ENCODE measurements at places on chromosomes 11 and 22.
A peak's percentile ranks its signal among the peaks of the same experiment; 100 is the strongest.

DNA sequence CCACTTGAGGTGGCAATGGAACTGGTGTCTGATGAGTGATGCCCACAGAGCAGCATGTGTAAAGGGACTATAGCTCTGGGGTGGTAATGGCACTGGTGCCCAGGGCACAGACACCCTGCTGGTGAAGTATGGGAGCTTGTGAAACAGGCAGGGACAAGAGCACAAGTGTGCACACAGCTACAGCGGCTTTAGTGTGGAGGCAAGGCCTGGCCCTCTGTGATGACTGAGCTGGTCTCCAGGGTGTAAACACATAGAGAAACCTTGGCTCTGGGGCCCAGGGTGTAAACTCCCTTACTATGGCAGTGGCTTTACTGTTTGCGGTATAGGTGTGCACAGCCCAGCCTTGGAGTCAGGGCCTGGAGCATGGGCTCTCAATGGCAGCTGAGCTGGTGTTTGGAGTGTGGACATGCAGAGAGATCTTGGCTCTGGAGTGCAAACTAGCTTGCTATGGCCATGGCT lies 46.3 kb downstream of the BIRC2 start:
- DNase-seq = no peak

GRCh38 chr11:63017306-63017974 lies 1.8 kb upstream of the SLC22A8 start:
- DNase-seq = no peak

GRCh38 chr11:39675171-39675570 lies 1784.3 kb downstream of the LRRC4C start:
- DNase-seq = no peak

DNA sequence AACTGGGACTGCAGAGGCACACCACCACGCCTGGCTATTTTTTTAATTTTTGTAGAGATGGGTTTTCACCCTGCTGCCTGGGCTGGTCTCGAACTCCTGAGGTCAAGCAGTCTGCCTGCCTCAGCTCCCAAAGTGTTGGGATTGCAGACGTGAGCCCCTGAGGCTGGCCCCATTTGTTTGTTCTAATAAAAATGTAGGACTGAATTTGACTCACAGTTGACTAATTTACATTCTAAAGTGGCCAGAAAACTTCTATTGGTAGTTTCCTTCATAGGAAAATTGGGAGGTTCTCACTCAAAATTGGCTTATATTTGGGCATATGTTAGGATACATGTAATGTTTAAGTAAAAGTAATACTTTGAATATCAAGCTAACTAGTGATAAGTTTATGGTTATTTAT lies 35.0 kb downstream of the PPFIA1 start:
- no peak for DNase-seq

DNA sequence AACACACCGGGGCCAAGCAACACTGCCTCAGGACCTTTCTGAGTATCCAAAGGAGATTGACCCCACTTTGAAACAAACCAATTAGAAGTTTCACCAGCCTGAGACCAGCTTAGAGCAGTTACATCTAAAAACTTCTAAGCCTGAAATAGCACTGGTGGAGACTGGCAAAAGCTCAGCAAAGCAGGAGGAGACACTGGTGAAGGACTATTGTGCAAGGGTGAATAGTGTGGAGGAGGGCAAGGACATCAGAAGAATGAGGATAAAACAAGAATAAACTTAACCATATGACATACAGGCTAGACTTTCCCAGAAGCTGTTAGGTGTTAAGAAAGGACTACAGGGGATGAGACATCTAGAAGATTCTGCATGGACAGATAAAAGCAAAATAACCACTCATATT lies 152.4 kb downstream of the FCHSD2 start:
- no peak for DNase-seq

DNA sequence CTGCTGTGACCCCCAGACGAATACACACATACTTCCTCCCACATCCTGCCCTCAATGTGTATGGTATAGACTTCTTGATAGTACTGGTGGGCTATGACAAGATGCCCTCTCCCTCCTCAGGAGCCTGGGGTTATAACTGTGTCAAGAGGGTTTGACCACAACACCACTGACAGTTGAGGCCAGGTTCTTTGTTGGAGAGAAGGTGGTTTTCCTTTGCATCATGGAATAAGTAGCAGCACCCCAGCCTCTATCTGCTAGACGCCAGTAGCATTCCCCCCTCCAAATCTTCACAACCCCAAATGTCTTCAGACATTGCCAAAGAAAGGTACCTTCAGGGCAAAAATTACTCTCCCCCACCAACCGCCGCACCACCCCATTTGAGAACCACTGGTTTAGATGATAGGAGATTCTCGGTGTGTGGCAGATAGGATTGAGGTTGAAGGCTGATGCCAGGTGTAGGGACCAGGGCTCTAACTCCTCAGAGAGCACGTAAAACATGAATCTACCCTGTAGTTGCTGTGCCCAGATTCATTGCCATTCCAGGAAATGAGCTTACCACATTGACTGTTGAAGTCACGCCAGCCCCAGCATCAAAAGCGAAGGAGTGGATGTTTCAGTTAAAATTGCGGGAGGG lies 5.5 kb upstream of the MYO18B start:
- no peak for DNase-seq

DNA sequence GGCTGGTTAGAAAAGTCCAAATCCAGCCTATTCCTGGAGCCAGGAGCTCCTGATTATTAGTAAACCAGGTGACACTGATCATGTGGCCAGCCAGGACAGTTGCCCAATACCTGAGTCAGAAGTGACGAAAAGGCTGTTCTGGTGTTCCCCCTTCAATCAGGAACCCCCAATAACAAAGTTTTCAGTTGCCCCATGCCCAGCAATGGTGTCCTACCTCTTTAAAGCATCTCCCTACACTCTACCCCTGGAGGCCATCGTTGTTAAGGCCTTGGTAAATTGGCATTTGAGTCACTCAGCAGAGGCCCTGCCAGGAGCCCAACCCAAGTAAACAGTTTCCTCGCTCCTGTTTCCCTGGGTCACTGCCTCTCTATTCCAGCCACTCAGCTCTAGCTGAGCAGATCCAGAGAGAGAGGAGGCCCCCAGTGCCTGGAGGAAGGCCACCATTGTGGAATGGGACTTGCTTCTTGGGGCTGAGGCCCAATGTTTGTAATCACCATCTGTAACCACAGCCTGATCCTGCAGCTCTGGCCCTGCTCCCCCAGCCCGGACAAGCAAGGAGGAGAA lies 25.0 kb downstream of the ARHGAP1 start:
- no peak for DNase-seq

- peak; percentile 4 for DNase-seq
Observed at GRCh38 chr22:23110190-23110921, 31.4 kb downstream of the RSPH14 start.

GRCh38 chr11:78957476-78958245 lies 383.0 kb upstream of the NARS2 start:
- no peak for DNase-seq

DNA sequence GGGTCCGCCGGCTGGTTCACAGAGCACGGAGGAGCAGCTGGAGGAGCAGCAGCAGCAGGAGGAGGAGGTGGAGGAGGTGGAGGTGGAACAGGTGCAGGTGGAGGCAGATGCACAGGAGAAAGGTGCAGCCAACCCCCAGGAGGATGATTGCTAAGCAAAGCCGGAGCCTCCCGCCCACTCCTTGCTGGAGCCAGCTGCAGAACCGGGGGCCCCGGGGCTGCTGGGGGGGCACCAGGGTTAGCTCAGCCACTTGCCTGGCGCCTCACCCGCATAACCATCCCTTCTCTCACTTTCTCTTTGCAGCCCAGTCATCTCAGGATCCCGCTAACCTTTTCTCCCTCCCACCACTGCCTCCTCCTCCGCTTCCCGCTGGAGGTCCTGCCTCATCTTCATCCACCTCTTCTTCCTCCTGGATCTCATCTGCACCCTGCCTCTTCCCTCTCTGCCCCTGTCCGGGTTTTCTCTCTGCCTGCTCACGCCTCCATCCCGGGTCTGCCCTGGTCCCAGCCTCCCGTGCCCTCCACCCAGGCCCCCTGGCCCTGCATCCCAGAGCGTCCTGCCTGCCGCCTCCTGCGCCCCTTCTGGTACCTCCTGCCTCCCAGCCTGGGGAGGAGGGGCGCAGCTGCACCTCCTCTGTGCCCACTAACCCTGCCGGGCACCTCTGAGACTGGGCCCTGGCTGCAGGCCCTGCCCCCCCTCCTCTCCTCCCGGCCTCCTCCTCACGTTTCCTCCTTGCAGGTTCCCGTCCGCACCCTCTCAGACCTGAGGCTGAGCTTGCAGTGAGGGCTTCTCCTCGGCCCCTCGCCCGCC lies 9.5 kb downstream of the KCTD17 start:
- DNase-seq = peak; percentile 30

DNA sequence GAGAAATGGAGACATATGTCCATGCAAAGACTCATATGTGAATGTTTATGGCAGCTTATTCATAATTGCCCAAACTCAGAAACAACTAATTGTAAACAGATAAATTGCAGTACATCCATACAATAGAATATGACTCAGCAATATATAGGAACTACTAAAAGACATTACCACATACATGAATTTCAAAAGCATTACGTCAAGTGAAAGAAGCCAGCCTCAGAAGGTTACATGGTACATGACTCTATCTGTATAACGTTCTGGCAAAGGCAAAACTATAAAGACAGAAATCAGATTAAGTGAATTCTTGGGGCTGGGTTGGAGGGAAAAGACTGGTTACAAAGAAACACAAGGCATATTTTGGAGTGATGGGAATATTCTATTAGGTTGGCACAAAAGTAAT lies 7.2 kb downstream of the KCTD21 start:
- DNase-seq = no peak

DNA sequence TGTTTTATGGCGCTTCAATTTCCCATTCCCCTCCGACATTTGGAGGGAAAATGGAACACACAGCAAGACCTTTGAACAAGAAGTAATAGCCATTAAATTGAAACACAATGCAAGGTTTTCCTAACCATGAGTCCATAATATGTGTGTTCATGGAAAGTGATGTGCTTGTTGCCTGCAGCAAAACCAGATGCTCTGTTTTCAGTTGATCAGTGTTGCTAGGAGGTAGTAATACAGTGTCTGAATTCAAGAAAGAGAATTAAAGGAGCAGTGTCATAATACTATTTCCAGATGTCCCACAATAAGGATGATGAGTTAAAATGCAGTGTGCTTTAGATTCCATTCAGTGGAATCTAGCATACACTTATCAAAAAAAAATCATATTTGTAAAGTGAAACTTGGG lies 637.4 kb upstream of the API5 start:
- no peak for DNase-seq

DNA sequence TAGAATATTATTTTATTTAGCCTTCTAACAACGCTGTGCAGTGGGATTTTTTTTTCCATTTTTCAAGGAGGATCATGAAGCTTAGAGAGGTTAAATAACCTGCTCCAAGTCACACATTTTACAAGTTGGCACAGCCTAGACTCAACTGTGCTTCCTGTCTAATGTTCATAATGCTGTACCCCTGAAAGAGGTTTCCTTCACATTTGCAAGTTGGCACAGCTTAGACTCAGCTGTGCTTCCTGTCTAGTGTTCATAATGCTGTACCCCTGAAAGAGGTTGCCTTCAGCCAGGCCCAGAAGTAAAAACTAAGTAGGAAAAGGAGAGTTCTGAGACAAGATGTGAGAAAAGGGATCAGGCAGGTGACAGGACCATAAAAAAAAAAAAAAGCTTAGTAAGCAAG lies 7.9 kb upstream of the HEPACAM start:
- DNase-seq = no peak

- no peak for DNase-seq
Observed at GRCh38 chr11:79564288-79564925, 123.6 kb upstream of the TENM4 start.

- DNase-seq = peak; percentile 35
Observed at GRCh38 chr11:67054836-67055523, 1.7 kb upstream of the RHOD start.

DNA sequence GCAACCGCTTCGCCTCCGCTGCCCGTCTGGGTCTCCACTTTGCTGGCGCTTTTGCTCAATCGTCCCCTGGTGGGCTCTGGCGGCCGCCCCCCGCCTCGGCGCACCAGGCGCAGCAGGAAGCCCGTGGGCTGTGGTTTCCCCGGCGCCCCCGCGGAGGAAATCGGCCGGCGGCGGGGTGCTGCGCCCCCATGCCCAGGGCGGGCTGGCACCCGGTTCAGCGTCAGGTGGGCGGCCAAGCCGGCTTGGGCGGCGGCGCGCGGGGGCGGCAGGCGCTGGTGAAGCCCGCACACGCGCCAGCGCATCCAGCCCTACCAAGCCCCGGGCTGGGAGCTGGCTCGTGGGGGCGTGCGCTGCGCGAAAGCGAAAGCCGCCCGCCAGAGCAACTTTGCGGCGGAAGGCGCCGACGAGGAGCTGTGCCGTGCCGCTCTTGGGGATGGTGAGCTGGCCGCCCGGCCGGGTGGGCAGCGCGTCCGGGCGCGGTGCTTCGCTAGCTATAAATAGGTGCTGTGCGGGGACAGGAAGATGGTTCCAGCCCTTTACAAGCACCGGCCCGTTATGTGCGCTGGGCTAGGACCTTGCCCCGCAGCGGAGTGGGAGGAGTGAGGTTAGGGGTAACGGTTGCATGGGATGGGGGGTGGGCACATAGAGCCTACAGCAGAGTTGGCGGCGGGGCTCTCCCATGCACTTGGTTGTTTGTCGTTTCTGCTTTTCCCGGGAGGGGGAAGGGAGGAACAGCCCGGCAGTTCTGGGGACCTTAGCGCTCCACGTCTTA lies 25.0 kb upstream of the SUSD2 start:
- DNase-seq = no peak

- no peak for DNase-seq
Observed at GRCh38 chr22:38083931-38084631, at the start of gene SLC16A8. Gene SLC16A8, minus strand, starts transcription at chr22:38084184. Its CDS starts 1,311 bp downstream, at chr22:38082873.

DNA sequence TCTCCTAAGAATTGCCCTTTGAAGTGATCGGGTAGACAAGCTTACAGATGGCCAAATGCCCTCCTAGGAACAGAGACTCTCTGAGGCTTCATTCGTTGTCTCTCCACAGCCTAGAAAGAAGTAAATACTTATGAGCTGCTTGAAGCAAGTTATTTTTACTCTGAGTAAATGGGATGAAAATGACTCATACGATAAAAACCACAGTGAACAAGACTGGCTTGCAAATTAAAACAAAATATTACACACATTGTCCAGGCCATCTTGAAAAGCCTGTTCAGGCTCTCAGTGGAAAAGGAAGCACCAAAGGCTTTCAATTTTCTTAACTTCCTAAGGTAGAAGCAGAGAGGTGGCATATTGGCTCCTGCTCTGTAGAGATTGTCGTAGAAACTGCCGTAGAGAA lies 294.2 kb downstream of the NELL1 start:
- no peak for DNase-seq

DNA sequence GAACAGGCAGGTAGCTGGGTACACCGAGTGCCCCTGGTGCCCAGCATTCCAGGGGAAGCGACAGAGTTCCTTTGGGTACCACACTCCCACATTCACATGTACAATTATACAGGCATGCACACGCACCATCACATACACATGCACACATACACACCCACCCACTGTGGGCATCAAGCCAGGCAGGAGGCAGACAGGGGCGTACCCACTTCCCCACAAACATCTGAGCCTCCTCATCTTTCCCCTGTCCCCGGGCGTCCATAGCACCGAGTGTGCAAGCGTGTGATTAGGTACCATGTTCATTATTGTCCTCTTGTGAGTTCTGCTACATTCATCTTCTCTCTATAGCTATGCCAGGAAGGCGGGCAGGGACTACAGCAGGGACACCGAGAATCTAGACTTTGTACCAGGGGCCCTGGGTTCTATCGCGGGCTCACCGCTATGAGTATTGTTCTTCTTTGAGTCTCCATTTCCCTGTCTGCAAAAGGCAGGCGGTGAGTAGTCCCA lies 2.1 kb upstream of the CARD10 start:
- DNase-seq = no peak
